Central memory CD8-positive, alpha-beta T cell (primary cell): ENCODE measurements at places on chromosomes 4 and X.

GRCh38 chr4:38366456-38366855 is 297.5 kb upstream of the KLF3 start:
- H3K36me3 ChIP-seq: peaks cover 2% of the 10 kb centered on the region
- no peak for DNase-seq
- H3K27me3 ChIP-seq: no peaks in the 10 kb centered on the region
- peaks cover 13% of the 10 kb centered on the region for H3K4me1 ChIP-seq
- no peak overlapping the region for H3K27ac ChIP-seq
- H3K4me3 ChIP-seq: no peak overlapping the region

DNA sequence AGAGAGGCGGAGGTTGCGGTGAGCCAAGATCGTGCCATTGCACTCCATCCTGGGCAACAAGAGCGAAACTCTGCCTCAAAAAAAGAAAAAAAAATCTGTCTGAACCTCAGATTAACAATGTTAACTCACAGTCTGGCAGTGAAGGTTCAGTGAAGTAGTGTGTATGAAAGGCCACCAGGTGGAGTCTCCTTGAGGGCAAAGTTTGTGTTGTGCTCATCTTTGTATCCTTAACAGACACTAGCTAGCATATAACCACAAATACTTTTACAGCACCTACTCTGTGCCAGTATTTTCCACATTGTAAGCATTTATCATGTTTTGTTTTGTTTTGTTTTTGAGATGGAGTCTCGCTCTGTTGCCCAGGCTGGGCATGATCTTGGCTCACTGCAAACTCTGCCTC is 46.0 kb upstream of the MGST2 start:
- no peak for DNase-seq
- H3K27me3 ChIP-seq: peaks cover 27% of the 10 kb centered on the region
- no peak overlapping the region for H3K4me3 ChIP-seq

DNA sequence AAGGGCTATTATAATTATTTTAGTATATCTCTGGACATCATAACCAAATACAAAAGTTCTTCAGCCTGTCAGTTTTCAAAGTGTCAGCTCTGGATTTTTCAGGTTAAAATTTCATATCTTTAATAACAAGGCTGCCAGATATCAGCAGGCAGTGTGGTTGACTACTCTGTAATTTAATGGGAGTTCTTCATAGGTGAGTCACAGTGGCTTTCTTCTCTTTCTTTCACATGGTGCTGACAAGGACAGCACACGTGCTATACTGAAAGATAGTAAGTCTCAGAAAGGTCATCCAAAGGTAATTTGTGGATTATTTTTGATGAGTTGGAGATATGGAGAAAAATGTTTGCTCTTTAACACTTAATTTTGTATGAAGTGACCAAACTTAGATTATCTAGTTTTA is 43.2 kb downstream of the GALNT7 start:
- H3K4me3 ChIP-seq: no peak overlapping the region
- H3K27me3 ChIP-seq: no peaks in the 10 kb centered on the region
- H3K27ac ChIP-seq: no peak overlapping the region
- DNase-seq: no peak

GRCh38 chr4:794900-795725 is 30.8 kb downstream of the CPLX1 start:
- peaks cover 4% of the 10 kb centered on the region for H3K36me3 ChIP-seq
- H3K4me1 ChIP-seq: peaks cover 29% of the 10 kb centered on the region
- no peak for DNase-seq
- H3K4me3 ChIP-seq: no peak overlapping the region
- peaks cover 34% of the 10 kb centered on the region for H3K27me3 ChIP-seq

DNA sequence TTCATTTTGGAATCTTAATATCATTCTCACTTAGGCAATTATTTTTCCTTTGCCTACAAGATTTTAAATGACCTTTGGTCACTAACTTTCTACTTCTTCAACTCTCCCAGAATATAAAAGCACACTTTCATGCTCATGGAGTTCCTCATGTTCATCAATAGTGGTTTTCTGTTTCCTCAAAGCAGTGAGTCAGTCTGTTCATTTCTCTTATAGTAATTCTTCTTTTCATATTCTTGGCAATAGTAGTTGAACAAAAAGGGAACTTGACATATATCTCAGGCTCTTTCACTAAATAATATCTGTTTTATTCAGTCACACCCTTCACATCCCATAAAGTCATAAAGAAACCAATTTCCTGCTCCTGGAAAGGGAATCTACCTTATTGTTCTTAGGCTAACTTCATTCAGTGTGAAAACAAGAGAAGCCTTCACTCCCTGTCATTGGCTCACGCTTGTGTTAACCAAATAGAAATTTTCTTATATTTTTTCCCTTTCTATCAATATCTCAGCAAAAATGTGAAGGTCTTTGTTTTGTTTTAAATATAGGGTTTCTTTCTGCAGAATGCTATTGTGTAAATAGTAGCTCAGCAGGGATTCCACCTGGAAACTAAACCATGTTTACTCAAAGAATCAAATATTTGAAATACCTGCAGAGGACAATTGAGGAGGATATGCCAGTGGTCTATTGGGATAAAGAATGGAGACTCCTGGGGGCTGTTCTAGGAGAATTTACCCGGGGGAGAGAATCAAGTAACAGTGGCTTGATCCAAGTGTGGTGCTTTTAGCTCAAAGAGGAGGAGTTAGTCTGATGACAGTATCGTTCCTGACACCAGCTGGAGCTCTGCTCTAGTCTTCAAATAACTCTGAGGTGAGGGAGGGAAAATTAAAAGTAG is 13.4 kb upstream of the TNIP3 start:
- no peak for DNase-seq
- H3K27me3 ChIP-seq: no peaks in the 10 kb centered on the region
- peak overlapping the region; percentile 17 for H3K27ac ChIP-seq
- H3K4me3 ChIP-seq: no peak overlapping the region
